Suprapubic skin (tissue), 4 donors: ENCODE measurements at places on chromosomes 13 and 19. TPM values are rescaled to one million over a fixed set of nuclear protein-coding genes. Genes with fewer than 3 reads are reported as not detected.

MEDAG gene
- 15.9 TPM for total RNA-seq

TNFSF9 gene
- total RNA-seq, result 2.9 TPM

GRCh38 chr19:6099599-6099998 is 10.7 kb downstream of the RFX2 start:
- DNase-seq, result no peak

CYP4F12 gene
- total RNA-seq, result 83.2 TPM

- DNase-seq, result no peak
Observed at GRCh38 chr13:24149246-24150032, 11.1 kb upstream of the SPATA13 start.
